MG63 (cell line): ENCODE measurements at places on chromosomes 7 and 10. TPM values are rescaled to one million over a fixed set of nuclear protein-coding genes. Genes with fewer than 3 reads are reported as not detected.

DNA sequence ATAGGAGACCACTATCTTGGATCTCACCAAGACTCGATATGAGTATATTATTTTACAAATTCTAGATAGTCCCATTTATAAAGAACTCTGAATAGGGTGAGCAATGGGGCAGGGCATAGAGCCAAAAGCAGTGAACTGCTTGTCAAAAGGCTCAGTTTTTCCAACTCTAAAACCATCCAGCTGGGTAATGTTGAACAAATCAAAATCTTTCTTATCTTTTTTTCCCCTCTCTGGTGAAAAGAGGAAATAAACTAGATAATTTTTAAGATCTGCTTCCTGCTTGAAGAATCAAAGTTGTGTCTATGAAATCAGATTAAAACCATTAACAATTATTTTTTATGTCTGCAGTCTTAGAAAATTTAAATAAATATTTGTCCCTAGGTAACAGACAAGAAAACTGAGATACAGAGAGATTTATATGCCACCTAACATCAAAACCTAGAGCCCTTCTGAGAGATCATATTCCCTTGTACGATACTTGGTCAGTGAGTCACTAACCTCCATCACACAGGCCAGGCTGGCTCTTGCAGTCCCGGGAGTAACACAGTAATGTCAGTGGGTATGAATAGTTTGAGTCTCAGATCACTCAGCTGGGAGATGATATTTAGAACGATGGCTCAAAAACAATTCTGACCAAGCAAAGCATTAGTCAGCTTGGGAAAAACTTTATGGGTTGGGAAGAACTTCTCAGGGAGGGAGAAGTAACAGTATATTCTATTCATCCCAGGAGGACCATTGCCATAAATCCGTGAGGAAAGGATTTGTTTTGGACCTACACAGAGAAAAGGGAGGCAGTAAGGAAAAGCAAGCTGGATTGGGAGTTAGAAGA, 178.8 kb downstream of the REEP3 start:
- peak; percentile 90 for DNase-seq

The NEURL1 gene
- not detected in 2 replicates for total RNA-seq

- DNase-seq, result no peak
Measured at GRCh38 chr10:91796331-91797047, 1.7 kb upstream of the TNKS2 start.

DNA sequence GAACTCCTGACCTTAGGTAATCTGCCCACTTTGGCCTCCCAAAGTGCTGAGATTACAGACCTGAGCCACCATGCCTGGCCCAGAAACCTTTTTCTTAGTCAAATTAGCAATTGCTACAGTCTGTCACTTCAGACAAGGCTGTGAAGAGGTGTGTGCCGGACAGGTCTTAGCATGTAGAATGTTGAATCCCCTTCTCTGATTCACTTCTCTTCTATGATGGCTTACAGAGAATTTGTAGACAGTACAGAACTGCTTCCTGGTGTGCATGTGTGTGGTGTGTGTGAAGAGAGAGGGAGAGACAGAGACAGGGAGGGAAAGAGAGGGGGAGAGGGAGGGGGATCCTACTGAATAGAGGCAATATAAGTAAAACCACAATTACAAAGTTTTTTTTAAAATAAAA, 150.4 kb downstream of the PARD3 start:
- DNase-seq, result no peak

DNA sequence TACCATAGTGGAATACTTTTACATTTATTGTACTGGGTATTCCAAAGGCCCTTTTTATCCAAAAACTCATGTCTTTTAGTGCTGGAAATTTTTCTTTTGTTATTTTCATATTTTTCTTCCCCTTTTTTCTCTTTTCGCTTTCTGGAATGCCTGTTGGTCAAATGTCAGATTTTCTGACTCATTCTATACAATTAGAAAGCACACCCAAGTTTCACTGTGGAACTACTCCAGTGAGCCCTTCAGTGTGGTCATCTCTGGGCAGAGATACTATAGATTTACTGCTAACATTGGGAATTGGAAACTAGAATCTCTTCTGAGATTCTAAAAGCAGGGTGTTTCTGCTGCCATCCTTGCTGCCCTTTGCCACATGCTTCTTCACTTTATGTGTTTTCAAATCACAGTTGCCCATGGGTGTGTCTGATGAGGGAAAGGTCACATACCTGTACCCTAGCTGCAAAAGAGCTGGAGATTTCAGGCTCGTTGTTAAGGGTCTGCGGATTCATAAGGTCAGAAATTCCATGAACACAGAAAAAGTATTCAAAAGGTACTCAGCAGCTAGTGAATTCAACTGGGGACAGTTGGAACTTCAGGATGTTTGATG, 5.6 kb upstream of the WASL start:
- no peak for DNase-seq

DNA sequence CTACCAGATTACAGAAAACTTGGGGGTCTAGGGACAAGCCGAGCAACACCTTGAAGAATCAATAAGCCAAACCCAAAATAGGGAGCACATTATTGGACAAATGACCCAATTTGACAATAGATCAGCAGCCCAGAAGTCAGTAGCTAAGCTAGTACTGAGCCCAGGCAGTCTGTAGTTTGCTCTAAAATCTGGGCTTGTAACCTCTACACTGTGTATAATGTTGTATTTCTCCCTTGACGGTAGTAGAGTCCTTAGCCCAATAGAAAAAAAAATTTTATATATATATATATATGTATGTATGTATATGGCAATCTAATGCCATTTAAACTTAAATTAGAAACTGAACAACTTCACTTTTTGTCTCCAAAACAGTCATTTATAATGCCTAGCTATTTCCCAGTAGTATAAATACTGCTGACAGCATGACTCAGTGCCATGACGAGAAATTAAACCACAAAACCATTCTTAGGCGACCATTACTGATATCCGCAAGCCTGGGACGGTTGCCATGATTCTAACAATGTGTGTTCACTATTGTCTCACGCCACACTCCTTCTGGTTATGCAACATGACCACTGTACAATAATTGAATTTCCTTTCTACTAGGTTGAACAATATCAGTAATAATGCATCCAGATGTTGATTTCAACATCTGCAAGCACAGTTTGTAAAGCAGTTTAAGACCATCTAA, 110.5 kb downstream of the IPMK start:
- peak; percentile 91 for DNase-seq

DNA sequence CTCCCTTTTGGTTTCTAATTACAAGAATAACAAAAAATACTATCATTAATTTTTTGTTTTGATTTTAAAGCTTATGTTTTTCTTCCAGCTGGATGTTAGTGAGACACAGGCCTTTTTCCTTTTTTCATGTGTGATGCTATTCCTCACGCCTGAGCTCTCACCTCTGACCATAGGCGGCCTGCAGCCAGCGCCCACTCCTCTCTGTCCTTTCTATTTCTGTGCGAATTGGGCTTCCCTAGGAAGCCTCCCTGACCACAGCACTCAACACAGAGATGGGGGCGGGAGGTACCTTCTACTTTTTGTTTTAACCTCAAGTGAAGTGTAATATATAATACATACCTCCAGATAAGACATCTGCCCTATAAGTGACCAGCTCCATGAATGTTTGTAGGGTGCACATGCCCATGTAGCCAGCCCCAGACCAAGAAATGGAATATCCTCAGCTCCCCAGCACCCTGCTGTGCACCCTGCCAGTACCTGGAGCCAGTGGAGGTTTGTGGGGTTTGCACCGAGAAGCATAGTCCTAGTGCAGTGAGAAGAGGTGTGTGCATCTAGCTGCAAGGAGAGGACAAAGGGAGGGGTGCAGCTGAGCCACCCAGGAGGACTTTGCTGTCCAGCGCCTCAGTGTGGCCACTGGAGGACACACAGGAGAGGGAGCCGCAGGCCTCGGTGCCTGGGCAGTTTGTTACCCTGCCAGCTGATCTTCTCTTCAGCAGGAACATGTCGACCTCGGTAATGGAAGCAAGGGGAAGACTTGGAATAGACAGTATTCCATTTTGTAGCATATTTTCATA, 38.5 kb downstream of the BNIP3 start:
- DNase-seq, result no peak

- DNase-seq, result peak; percentile 49
Measured at GRCh38 chr7:568031-568951, 48.6 kb upstream of the PDGFA start.

- no peak for DNase-seq
Measured at GRCh38 chr10:12949248-12949647, 52.3 kb downstream of the CCDC3 start.

- no peak for DNase-seq
Measured at GRCh38 chr7:4837803-4838625, 23.8 kb downstream of the PAPOLB start.

DNA sequence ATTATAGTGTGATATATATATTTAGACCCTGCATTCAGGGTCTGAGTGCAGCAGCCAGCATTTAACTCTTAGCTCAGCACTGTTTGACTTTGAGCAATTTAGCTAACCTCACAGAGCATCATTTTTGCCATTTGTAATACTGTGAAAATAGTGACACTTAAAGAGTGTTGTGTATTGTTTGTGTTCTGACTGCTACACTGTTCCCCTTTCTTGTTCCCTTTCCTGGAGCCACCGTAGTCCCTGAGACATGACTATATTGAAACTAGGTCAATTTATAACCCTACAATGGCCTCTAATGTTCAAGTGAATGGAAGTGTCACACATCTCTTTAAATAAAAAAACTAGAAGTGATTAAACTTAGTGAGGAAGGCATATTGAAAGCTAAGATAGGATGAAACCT, 20.3 kb upstream of the CD36 start:
- no peak for DNase-seq

GRCh38 chr7:5554287-5554610, 130.6 kb upstream of the TNRC18 start:
- no peak for DNase-seq

The ANKRD26 gene
- total RNA-seq, result 4.3 and 4.5 TPM in 2 replicates

GRCh38 chr7:29084832-29085231, 61.5 kb downstream of the CPVL start:
- no peak for DNase-seq

DNA sequence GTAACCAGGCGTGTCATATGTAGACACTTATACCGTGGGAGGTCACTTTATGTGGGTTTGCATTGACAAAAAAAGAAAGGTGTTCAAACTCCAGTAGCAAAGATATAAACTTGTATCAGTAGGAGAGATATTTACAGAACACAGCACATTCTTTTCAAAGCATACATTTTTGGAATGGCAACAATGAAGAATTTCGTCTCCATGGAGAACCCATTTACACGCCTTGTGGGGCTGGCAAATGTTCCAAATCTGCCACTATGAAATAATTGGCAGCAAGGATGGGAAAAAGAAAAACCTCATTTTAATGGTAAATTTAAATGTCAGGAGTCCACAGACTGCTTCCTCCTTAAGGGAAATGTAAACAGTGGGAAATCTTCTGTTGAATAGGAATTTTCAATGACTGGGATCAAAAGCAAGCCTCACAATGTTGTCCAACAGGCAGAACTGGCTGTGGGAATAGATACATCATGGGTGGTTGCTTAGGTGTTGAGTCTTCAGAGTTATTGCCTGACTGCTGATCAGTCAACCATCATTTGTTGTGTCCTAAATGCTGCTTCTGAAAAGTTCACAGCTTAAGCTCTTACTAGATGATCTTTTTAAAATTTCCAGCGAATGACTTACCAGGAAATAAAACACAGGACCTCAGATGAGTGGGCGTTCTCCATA, 256.6 kb upstream of the SEMA3C start:
- no peak for DNase-seq

DNA sequence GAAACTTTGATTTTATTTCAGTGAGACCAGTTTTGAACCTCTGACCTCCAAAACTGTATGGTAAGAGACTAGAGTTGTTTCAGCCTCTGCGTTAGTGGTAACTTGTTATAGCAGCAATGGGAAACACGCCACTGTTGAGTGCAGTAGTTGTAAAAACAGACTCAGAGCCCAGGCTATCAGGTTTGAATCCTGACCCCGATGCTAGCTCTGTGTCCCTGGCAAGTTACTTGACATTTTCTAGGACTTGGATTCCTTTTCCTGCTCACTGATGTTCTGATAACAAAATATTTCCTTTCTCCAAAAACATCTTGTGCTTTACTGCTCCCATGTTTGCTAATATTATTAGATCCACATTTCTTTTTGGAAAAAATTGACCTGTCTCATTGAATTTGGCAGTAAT, 131.0 kb downstream of the PLXDC2 start:
- no peak for DNase-seq

- no peak for DNase-seq
Measured at GRCh38 chr7:40232242-40232893, 97.6 kb downstream of the SUGCT start.

DNA sequence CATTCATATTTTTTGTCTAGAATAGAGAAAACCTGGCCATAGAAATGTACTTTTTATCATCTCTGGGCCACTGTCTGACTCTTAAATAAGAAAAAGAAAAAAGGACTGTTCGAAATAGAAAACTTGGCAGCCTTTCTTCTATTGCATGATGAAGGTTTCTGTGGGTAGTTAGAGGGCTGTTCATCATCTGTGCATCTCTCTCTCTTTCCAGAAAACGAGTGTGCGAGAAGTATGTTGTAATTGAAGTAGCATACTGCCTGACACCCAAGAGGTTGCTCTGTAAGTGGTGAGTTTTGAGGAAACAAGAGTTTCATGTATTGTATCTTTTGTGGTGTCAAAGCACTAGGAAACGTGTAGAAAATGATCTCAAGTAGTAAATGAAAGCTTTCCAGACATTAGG, 343.2 kb upstream of the TMEM229A start:
- no peak for DNase-seq

GRCh38 chr7:137873524-137873923, 26.8 kb upstream of the DGKI start:
- DNase-seq, result no peak

The ITGB8 gene
- total RNA-seq, result 5.4 and 9.3 TPM in 2 replicates

DNA sequence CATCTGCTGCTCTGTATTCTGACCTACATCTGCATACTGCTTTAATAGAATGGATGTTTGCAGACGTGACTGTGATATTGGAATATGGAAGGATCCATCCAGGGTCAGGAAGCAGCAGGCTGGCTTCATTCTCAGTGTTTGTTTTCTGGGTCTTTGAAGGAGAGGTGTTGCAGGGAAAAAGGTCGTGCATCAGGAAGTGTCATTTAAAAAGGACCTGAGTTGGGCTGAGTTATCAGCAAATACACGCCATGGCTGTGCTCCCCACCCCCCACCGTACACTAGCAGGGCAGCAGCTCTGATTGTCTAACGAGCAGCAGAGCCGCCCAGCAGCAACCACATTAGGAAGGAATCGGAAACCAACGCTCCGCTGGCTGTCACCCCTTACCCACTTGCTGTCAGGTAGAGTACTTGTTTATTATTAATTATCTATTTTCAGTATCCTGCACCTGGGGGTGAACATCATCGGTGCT, 63.1 kb upstream of the STEAP1B start:
- no peak for DNase-seq

DNA sequence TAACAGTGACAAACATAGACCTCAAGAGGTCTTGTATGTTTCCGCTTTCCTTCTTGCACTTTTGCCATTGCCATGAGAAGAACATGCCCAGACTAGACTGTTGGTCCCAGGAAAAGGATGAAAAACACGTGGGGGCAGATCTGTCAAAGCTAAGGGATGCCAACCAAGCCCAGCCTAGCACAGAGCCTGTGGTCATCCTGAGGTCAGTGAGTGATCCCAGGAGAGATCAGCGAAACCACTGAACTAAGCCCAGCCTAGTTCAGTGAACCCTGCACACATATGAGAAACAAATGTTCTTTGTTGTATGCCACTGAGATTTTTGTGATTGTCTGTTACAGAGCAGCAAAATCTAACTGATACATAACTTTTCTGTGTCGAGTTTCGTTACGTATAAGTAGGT, 718.8 kb downstream of the MAGI2 start:
- no peak for DNase-seq
